ENCODE measurements at places on chromosomes 2 and 18.

DNA sequence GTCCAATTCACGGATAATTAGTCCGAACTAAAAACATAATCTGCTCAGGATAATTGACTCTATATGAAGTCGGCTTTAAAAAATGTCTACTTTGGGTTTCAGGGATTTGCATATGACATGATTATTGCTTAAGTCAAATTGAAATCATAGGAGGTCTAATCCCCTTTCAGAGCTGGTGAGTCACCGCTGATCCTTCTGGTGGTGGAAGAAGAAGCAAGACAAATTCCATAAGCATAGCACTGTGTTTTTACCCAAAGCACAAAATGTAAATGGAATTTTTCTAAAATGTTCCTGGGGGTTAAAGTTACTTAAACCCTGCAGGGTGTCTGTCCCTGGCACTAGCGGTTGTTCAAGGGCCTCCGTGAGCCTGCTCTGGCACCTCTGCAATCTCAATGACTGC, 460.2 kb downstream of the LRATD1 start:
- H3K27me3 ChIP-seq, result no peaks in the 10 kb centered on the region
- no peak for DNase-seq
- H3K4me3 ChIP-seq, result no peak overlapping the region
- H3K27ac ChIP-seq, result no peak overlapping the region

GRCh38 chr2:180523621-180524340, 456.6 kb upstream of the UBE2E3 start:
- no peak for DNase-seq
- no peak overlapping the region for H3K4me3 ChIP-seq
- H3K4me1 ChIP-seq, result no peaks in the 10 kb centered on the region

GRCh38 chr2:19846030-19846429, 55.8 kb downstream of the TTC32 start:
- peaks cover 8% of the 10 kb centered on the region for H3K27me3 ChIP-seq
- H3K4me3 ChIP-seq, result no peak overlapping the region
- no peak overlapping the region for H3K27ac ChIP-seq
- H3K4me1 ChIP-seq, result no peaks in the 10 kb centered on the region

DNA sequence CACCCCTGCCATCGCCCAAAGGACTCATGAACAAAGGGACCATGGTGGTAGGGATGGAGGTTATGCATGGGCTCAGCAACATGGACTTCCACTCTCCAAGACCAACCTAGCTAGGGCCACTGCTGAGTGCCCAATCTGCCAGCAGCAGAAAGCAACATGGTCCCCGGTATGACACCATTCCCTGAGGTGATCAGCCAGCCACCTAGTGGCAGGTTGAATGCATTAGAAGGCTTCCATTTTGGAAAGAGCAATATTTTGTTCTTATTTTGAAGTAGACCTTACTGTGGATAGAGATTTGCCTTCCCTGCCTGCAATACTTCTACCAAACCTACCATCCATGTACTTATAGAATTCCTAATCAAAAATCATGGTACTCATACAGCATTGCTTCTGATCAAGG, 99.8 kb downstream of the METTL4 start:
- no peaks in the 10 kb centered on the region for H3K27me3 ChIP-seq
- no peak for DNase-seq
- H3K27ac ChIP-seq, result no peak overlapping the region
- H3K4me1 ChIP-seq, result no peaks in the 10 kb centered on the region
- H3K4me3 ChIP-seq, result no peak overlapping the region

DNA sequence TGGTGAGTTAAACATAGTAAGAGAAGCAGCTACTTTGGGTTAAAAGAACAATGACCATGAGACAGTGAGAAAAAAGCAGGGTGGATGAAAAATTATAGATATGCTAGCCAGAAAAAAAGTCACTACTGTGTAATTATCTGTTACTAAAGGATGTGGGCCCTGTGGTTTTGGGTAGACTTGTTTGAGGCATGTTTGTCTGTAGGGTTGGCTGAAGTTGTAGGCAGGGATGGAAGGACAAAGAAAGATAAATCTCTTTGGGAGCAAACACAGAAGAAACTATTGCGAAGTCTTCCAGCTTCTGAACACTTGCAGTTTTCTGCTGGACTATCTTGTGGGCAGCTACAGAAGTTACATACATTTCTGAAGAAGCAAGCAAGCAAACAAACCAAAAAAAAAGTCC, 28.2 kb downstream of the RND3 start:
- no peak overlapping the region for H3K27ac ChIP-seq
- no peaks in the 10 kb centered on the region for H3K27me3 ChIP-seq
- H3K36me3 ChIP-seq, result no peaks in the 10 kb centered on the region
- no peak overlapping the region for H3K4me3 ChIP-seq
- H3K4me1 ChIP-seq, result no peaks in the 10 kb centered on the region

- DNase-seq, result no peak
- H3K36me3 ChIP-seq, result no peaks in the 10 kb centered on the region
- H3K4me1 ChIP-seq, result peaks cover 30% of the 10 kb centered on the region
- peak overlapping the region; percentile 13 for H3K27ac ChIP-seq
- no peak overlapping the region for H3K4me3 ChIP-seq
- no peaks in the 10 kb centered on the region for H3K27me3 ChIP-seq
Observed at GRCh38 chr18:76392349-76392748, 102.7 kb downstream of the ZNF516 start.

- H3K36me3 ChIP-seq, result no peaks in the 10 kb centered on the region
- H3K4me1 ChIP-seq, result peaks cover 15% of the 10 kb centered on the region
- H3K27me3 ChIP-seq, result no peaks in the 10 kb centered on the region
- no peak overlapping the region for H3K4me3 ChIP-seq
- H3K27ac ChIP-seq, result no peak overlapping the region
Observed at GRCh38 chr2:74228772-74229171, 30.4 kb downstream of the MTHFD2 start.

- no peak for DNase-seq
- no peak overlapping the region for H3K27ac ChIP-seq
- no peak overlapping the region for H3K4me3 ChIP-seq
- no peaks in the 10 kb centered on the region for H3K4me1 ChIP-seq
- no peaks in the 10 kb centered on the region for H3K36me3 ChIP-seq
- H3K27me3 ChIP-seq, result no peaks in the 10 kb centered on the region
Observed at GRCh38 chr18:29171892-29172755, 995.2 kb upstream of the CDH2 start.

DNA sequence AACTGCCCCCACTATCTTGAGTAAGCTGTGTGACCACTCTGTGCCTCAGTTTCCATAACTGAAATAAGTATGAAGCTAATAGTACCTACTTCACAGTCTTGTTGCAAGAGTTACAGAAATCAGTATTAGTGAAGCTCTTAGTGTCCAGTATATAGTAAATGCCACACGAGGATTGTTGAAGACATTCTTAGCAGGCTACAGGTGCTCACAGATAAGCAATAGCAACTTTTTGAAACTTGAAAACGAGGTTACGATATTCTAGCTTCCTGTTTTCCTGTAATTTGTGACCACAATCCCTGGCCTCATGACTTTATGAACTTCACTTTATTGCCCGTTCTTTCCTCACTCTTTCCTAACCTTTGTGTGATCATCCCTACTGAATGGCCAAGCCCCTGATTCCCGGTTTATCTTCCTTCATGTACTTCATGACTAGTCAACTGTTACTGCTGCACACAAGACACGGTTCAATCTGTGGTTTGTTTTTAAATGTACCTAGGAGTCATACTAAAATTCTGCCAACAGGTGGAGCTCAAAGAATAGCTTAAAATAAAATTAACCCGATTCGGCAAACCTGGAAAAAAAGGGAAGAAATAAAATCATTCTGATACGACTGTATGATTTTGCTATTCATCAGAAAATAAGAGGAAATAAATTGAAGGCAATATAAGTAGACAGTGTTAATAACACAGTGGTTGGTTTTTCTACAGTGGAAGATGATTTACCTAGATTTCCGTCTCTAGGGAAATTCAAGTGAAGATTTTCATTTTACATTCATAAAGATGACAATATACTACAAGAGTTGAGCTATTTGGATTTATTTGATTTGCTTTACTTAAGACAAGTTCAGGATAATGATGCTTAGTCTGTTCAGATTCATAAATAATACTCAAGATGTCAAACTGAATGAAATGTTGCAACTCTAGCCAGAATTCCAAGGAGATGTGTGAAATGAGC, 38.1 kb upstream of the STAT1 start:
- no peaks in the 10 kb centered on the region for H3K4me1 ChIP-seq
- H3K27ac ChIP-seq, result no peak overlapping the region

- no peaks in the 10 kb centered on the region for H3K27me3 ChIP-seq
- H3K4me1 ChIP-seq, result peaks cover 7% of the 10 kb centered on the region
- DNase-seq, result no peak
- H3K27ac ChIP-seq, result no peak overlapping the region
- H3K4me3 ChIP-seq, result no peak overlapping the region
Observed at GRCh38 chr2:12321886-12322285, 394.9 kb upstream of the TRIB2 start.

GRCh38 chr2:20757405-20758090, 65.4 kb downstream of the LDAH start:
- no peaks in the 10 kb centered on the region for H3K27me3 ChIP-seq
- no peak for DNase-seq
- no peak overlapping the region for H3K27ac ChIP-seq
- H3K4me3 ChIP-seq, result no peak overlapping the region
- H3K4me1 ChIP-seq, result no peaks in the 10 kb centered on the region

DNA sequence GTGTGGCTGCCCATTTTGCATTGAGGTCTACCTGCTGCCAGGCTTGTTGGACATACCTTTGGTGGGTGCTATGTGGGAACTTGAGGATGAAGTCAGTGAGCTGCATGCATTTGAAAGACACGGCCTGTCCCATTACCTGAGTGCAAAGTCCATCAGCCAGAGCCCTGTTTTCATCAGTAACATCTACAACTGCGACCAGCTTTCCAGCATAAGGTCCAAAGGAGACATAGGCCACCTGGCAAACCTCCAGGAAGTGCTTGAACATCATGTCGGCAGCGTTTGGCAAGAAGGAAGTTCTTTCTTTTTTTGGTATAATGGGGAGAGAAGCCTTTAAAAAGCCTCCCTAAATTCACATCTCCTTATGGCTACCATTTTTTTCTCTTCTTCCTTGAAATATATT, 143.1 kb downstream of the FAM161A start:
- no peaks in the 10 kb centered on the region for H3K27me3 ChIP-seq
- H3K4me1 ChIP-seq, result no peaks in the 10 kb centered on the region
- H3K36me3 ChIP-seq, result no peaks in the 10 kb centered on the region
- no peak overlapping the region for H3K4me3 ChIP-seq
- no peak for DNase-seq

DNA sequence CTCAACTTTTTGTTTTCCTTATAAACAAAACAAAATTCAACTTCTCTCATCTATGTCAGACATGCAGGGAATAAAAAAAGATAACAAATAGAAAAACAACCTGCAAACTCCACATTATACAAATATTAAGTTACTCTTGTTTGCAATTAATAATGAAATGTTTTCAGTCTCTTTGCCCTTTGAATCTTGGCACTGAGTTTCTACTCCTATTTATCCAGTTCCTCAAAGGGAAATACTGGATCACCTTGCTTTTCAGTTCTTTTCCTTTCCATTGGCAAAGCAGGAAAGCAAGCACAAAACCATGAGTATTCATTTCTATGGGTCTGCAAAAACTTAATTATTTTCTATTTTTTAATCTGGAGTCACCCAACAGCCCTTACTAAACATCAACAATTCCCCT, 23.6 kb downstream of the KANSL1L start:
- no peaks in the 10 kb centered on the region for H3K4me1 ChIP-seq
- no peak overlapping the region for H3K27ac ChIP-seq
- H3K4me3 ChIP-seq, result no peak overlapping the region
- H3K27me3 ChIP-seq, result no peaks in the 10 kb centered on the region

- no peaks in the 10 kb centered on the region for H3K27me3 ChIP-seq
- peaks cover 40% of the 10 kb centered on the region for H3K36me3 ChIP-seq
- peaks cover 48% of the 10 kb centered on the region for H3K4me1 ChIP-seq
- H3K27ac ChIP-seq, result no peak overlapping the region
Observed at GRCh38 chr2:237350597-237350996, 63.4 kb downstream of the COL6A3 start.

DNA sequence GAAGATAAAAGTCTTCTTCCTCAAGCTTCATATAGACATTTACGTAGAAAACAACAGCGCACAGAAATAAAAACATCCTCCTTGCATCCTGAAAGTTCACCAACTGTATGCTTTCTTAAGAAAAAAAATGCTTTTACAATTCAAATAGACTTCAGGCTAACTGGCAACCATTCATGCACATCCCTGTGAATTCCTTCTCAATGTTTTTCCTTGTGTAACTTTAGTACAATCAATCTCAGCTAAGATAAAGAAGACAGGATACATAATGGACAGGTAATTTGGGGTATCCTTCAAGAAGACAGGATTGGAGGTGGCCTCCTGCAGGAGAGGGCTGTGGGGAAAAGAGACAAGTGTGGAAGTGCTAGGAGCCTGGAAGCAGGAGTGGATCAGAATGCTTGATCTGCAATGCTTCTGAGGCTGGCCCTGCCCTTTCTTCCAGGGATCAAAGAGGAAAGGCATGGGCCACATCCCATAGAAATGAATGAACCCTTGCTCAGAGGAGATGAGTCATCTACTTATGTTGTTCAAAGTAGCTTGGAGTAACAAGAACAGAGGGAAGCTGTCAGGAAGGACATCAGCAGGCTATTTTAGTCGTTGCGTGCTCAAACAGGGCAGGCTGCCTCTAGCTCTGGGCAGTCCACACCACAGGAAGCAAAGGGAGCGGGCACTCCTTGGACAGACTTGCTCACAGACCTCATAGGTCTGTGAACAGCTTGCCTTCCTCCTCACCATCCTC, 126.6 kb downstream of the TMEM131 start:
- no peak overlapping the region for H3K4me3 ChIP-seq
- peaks cover 24% of the 10 kb centered on the region for H3K4me1 ChIP-seq

DNA sequence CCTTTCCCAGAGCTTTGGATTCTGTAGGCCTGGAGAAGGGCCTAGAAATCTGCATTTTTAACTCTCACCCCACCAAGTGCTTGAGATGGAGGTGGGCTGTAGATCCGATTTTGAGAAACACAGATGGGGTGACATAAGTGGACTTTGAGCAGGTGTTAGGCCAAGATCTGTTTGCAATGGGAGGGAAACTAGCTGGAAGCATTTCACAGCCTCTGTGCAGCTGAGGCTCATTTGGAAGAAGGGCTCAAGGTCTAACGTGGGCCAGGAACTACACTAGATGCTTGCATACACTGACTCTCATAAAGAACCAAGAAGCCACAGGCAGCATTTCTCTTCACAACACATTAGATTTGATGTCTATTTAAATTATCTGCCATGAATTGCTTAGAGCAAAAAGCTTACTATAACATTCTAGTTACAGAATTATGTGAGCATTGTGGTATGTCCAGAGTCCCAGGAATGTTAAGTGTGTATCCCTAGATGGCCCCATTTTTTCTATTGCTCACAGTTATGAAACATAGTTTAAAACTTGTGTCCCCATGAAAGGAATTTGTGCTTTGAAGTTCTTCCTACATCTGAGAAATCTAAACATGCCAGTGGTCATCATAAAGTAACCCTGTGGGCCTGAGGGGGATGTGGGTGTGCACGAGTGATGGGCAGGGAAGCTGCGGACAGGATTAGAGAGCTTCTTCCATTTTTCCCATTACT, 77.2 kb downstream of the CD28 start:
- no peaks in the 10 kb centered on the region for H3K36me3 ChIP-seq
- no peak overlapping the region for H3K27ac ChIP-seq
- H3K4me1 ChIP-seq, result peaks cover 8% of the 10 kb centered on the region
- DNase-seq, result no peak

- H3K36me3 ChIP-seq, result no peaks in the 10 kb centered on the region
- H3K27me3 ChIP-seq, result no peaks in the 10 kb centered on the region
- no peaks in the 10 kb centered on the region for H3K4me1 ChIP-seq
- no peak overlapping the region for H3K4me3 ChIP-seq
- no peak overlapping the region for H3K27ac ChIP-seq
Observed at GRCh38 chr2:122670897-122671296, 915.4 kb downstream of the TSN start.

All from esophagus squamous epithelium (tissue), 5 donors.